Smooth muscle cell of the brain vasculature (primary cell): ENCODE measurements at places on chromosomes 7 and 10.
A peak's percentile ranks its signal among the peaks of the same experiment; 100 is the strongest.

DNA sequence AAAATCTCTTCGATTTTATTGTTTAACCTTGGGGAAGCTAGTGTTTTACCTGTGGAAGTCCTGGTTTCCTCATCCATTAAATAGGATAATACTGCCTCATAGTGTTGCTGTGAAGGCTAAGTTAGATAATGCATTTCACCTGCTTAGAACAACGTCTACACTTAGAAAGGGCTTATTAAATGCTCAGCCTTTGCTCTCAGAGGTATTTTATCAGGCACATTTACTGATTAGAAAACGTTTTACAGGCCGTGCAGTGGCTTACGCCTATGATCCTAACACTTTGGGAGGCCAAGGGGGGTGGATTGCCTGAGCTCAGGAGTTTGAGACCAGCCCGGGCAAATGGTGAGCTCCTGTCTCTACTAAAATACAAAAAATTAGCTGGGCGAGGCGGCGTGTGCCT lies 144.4 kb downstream of the INSYN2A start:
- DNase-seq = no peak

GRCh38 chr10:80501913-80502521 lies 35.7 kb upstream of the SH2D4B start:
- no peak for DNase-seq

GRCh38 chr7:136923111-136923667 lies 54.7 kb downstream of the CHRM2 start:
- DNase-seq = peak; percentile 1

DNA sequence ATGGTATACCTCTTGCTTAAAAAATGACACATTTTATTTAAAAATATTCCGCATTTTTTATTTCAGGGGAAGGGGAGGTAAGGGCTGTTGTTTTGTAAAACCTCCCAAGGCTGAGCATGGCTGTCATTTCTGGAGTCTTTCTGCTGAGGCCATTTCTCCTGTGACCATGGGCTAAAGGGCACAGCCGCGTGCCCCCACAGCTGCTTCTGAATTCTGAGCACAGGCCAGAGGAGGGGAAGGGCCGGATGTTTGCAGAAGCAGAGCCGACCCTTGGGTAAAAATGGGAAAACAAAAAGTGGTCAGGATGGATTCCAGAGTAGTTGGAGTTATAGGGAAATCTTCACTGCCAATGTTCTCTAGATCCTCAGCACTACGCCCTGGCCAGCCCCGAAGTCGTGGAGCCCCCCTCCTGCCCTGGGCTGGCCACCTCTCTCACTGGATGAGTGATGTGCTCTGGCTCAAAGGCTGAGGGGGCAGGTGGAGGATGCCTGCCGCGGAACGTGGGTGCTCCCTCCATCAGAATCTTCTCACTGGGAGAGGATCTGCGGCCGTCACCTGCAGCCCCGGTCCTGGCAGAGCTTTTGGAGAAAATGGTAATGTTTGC lies 131.3 kb upstream of the ZEB1 start:
- no peak for DNase-seq

GRCh38 chr7:133746305-133746704 lies 380.8 kb upstream of the LRGUK start:
- DNase-seq = no peak

DNA sequence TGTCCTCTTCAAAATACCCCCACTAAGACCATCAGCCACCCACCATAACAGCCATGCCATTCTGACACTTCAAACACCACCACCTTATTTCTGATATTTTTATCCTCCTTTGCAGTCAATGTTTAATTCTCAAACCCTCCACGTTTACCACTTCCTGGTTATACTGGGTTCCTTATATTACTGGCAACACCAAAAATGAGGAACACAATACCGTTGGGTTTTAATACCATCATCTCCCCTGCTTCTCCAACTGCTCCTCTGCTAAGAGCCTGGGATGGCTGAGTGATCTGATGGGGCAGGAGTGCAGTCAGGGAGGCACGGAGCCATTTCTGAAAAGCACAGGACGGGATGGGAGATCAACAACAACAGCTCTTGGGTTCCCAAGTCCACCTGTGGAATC lies 140.5 kb downstream of the CHCHD3 start:
- DNase-seq = no peak

DNA sequence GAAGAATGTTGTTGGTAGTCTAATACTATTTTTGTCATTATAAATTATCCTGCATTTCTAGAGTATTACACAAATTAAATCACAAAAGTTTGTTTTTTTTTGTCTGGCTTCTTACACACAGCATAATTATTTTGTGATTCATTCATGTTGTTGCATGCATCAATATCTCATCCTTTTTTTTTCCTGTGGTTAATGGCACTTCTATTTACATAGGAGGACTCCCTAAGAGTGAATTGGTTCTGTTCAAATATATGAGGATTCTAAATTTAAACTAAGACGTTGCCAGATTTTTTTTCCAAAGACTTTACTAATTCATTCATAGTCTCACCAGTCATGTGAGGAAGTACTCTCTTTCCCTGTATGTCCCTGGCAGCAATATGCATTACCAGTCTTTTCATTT lies 303.3 kb downstream of the GPR37 start:
- DNase-seq = no peak

GRCh38 chr10:57579926-57580325 lies 687.8 kb downstream of the IPMK start:
- no peak for DNase-seq

DNA sequence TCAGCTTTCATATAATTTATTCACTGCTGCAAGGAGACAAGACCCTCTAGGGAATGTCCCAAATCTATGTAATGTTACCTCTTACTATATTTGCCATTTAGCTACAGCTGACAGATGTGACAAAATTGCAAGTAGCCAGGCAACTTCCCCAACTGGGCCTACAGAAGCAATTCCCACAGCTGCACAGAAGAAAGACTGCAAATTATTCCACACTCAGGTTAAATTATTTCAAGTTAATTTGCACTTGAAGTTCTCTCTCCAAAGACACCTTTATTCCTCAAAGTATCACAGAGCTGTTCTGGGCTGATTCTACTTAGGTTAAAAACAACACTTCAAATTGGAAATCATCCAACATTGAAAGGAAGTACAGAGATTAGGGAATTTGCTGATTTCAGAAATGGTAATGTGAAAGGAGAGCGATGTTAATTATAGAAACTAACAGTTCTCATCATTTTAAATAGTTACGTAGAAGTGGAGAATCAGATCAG lies 133.6 kb downstream of the THSD7A start:
- no peak for DNase-seq

DNA sequence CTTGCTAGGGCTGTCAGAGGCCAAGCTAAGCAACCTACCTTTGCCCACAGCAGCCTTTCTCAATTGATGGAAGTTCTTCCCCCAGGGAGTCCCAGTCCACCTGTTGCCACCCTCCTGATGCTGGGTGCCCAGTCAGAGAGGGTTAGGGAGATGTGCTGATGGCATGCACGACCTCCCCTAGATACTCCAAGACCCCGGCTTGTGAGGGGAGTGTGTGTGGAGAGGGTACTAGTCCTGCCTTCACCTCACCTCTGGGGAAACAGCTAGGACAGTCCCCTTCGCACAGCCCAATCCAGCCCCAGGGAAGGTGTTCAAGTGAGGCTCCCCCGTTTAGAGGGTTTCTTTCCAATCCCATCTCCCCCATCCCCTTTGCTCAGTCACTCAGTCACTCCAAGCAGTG lies 1.3 kb upstream of the UNC5B start:
- DNase-seq = no peak

DNA sequence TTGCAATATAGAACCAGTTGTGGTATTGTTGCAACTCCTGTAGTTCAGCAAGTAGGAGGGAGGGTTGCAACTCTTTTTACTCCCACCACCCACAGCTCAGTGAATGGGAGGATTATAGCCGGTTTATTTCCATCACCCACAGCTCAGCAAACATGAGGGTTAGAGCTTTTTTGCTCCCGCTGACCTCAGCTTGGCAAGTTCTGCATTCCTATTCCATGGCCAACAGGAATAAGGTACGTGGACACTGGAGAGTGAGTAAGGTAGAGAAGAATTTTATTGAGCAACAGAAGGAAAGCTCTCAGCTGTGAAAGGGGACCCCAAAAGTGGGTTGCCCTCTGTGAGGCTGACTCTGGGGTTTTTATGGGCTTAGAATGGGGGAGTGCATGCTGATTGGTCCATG lies 167.1 kb upstream of the SMIM30 start:
- no peak for DNase-seq

GRCh38 chr10:103797857-103798256 lies 57.5 kb downstream of the SH3PXD2A start:
- DNase-seq = no peak

- no peak for DNase-seq
Measured at GRCh38 chr7:115840702-115841101, 189.9 kb downstream of the TFEC start.

DNA sequence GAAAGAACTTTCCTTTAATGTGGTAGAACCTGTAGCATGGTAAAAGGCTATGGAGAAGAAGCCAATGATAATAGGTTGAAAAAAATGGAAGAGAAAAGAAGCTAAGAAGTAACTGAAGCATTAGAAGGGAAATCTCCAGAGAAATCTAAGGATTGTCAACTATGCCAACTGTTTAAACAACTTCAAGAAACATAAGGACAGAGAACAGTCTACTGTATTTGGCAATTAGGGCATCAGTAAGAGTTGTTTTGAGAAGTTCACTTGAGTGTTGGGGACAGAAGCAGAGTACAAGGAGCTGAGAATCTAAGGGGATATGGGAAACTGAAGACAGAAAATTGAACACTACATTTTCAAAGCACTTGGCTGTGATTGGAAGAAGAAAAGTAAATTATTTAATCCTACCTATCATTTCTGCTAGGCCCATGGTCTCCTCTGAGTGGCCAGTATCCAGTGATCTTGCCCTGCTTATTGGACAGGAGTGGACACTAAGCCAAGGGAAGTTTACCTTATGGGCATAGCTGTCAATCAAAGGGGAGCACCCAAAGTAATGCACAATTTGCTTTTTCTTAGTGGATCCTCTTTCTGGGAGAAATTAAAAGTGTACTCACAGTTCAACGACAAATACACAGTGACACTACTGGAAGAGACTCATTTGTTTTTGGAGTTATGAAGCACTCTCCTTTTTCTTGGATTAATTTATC lies 56.4 kb upstream of the CCDC71L start:
- DNase-seq = no peak

- DNase-seq = no peak
Measured at GRCh38 chr7:124908259-124908658, 21.4 kb downstream of the POT1 start.

DNA sequence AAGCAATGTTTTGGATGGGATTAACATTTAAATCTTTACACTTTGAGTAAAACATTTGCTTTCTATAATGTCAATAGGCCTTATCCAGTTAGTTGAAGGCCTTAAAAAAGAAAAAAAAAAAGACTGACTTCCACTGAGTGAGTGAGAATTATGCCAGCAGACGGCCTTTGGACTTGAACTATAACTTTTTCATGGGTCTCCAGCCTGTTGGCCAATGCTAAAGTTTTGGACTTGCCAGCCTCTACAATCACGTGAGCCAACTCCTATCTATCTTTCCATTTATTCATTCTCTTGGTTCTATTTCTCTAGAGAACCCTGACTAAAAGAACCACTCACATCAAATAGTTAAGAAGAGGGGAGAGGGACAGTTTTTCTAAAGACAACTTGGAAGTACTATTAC lies 2.8 kb upstream of the FAS start:
- no peak for DNase-seq

- DNase-seq = no peak
Measured at GRCh38 chr7:130515315-130516040, 23.6 kb downstream of the MEST start.

GRCh38 chr10:119007211-119007574 lies 22.3 kb upstream of the NANOS1 start:
- no peak for DNase-seq

DNA sequence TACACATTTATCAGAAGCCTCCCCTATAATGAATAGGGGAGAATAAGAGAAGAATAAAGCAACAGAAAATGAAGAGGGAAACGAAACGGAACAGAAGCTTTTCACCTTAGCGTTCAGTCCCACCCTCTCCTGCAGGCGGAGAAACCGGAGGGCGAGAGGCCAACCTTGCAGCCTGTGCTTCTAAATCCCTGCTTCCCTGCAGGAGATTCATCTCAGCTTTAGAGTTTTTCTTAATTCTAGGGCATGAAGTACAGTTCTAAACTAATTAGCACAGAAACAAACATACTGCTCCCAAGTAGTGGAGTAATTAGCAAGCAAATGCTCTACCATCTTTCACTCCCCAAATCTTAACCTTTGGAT lies 107.2 kb downstream of the CUBN start:
- no peak for DNase-seq

DNA sequence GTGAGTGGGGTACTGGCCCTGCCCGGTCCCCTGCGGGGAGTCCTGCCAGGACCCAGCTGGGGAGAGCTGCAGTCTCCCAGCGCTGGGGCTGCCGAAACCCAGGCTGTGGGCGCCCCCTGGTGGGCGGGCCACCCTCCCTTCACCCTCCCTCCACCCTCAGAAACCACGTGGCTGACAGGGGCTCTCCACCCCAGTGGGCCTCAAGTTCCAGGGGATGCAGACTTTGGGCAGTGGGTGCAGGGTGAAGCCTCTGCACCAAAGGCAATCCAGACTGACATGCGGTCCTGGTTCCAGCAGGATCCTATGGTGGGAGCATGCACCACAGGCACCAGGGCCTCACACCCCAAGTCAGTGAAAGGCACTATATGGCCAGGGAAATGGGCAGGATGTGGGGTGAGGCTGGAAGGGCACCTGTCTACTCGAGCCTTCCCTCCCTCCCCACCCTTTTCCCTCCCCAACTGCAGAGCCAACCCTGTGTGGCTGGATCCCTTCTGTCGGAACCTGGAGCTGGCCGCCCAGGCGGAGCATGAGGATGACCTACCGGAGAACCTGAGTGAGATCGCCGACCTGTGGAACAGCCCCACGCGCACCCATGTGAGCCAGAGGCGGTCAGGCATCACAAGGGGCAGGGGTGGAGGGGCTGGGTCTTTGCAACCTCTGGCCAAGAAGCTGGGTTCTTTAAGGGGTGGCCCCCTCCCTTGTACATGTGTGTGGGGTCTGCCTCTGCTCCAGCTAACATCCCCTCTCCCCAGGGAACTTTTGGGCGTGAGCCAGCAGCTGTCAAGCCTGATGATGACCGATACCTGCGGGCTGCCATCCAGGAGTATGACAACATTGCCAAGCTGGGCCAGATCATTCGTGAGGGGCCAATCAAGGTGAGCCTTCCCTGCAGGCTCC lies 38.8 kb downstream of the PSAP start:
- no peak for DNase-seq

- DNase-seq = no peak
Measured at GRCh38 chr7:72441791-72442190, 29.7 kb upstream of the CALN1 start.

- no peak for DNase-seq
Measured at GRCh38 chr10:72025832-72026231, 61.6 kb downstream of the CHST3 start.

GRCh38 chr7:43784030-43784584 lies 25.6 kb downstream of the BLVRA start:
- DNase-seq = no peak

DNA sequence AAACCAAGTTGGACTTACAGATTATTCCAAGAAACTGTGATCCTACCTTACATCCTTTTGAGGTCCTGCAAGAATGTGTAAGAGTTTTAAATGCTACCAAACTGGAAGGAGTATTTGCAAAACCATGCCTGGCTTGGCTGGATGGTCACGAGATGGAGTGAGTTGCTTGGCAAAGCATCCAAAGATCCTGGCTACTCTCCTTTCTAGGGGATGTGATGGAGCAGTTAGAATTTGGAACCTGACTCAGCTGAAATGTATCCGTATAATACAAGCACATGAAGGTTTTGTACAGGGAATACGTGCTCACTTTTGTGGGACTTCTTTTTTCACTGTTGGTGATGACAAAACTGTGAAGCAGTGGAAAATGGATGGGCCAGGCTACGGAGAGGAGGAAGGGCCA lies 13.3 kb upstream of the SYPL1 start:
- DNase-seq = no peak
